D721Med (cell line): ENCODE measurements at places on chromosomes 7 and 10.
A peak's percentile ranks its signal among the peaks of the same experiment; 100 is the strongest.

- no peak for DNase-seq
These were observed 16.6 kb downstream of the LOXL4 start for GRCh38 chr10:98251399-98251798.

- no peak for DNase-seq
These were observed 643.4 kb downstream of the ACTR3B start for GRCh38 chr7:153402721-153403541.

DNA sequence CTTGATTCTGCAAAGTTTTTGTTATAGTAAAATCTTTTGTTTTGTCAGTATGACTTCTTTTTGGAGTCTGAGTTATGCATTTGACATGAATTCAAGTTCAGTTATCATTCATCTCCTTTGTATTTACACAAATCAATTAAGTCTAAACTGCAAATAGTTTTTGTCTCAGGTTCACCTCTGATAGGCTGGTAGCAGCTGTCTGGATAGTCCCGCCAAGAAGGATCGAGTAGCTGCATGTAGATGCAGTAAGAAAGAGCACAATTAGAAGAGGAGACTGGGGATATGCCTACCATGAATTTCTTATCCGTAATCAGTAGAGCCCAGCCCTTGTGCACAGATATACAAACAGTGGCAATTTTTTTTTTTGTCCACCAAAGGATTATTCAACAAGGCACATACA, 392.5 kb upstream of the ETV1 start:
- no peak for DNase-seq

- no peak for DNase-seq
These were observed 874.1 kb downstream of the GRM8 start for GRCh38 chr7:126378642-126379041.

GRCh38 chr7:22469371-22470143, 30.4 kb downstream of the STEAP1B start:
- DNase-seq, result no peak

GRCh38 chr10:122149561-122150505, 121.3 kb upstream of the BTBD16 start:
- DNase-seq, result peak; percentile 66

DNA sequence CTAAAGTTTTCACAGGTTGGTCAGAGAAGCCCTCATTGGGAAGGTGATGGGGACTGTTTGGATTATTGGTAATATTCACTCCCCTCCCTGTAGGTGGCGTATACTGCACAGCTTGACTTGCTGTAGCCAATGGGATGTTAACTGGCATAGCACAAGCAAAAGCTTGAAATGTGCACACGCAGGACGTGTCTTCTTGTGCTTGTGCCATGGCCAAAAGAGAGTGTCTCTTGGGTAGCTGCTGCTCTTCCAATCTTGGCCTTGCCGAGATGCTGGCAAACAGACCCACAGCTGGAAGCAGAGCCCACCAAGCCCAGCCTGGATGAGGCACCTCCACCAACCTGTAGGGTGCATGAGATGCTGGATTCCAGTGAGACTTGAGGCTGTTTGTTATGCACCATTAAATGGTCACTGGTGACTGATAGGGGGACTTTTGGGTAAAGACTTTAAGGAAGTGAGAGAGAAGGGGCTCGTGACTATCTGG, 266.0 kb downstream of the GRID1 start:
- no peak for DNase-seq

DNA sequence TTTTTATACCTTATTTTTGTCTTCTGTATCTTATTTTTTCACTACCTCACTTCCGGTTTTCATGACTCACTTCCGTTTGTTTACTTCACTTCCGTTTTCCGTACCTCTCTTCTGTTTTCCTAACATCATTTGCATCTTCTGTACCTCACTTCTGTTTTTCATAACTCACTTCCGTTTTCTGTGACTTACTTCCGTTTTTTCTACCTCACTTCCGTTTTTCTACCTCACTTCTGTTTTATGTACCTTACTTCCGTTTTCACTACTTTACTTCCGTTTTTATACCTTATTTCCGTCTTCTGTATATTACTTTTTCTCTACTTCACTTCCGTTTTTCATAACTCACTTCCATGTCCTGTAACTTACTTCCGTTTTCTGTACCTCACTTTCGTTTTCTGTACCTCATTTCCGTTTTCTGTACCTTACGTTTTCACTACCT, 492.5 kb upstream of the AKR1E2 start:
- no peak for DNase-seq

GRCh38 chr10:117519879-117520278, 22.7 kb upstream of the EMX2 start:
- no peak for DNase-seq

DNA sequence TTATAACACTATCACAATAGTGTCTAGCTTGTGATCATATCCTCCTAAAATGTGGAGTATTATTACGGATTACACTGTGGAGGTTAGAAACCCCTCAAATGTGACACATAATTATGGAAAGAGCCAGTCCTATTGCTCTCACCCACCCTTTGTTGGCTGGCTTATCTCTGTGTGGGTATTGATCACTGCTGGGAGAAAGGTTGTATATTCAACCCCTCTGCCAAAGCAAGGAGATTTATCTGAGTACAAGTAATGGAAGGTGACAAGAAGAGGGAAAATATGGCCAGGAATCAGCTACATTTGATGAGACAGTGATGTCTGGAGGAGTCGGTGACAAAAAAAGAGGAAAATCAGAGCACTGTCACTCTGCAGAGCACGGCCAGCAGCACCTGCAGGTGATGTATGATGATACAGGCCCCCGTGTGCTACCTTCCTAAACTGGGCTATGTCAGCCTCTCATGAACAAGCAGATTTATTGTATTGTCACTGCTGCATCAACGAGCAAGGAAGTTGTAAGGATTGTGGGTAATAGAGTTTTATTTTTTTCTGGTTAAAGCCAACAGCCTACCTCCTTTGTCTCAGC, 235.3 kb downstream of the PHF14 start:
- DNase-seq, result no peak

DNA sequence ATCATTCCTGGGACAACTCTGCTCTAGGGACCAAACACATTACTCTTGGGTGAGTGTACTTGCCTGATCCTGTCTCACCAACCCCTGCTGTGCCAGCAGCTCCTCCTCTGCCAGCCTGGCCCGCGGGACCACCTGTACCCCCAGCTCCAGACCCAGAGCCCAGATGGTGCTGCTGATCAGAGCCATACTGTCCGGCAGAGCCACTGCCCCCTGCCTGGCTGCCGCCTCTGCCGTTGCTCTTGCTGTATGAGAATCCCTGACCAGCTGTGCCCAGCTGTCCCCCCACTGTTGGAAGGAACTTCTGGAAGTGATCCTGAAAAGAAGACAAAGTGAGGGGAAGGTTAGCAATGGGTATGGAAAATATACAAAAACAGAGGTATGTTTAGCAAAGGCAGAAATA, 6.9 kb downstream of the MYOZ1 start:
- DNase-seq, result no peak

- DNase-seq, result no peak
These were observed 50.6 kb upstream of the STEAP4 start for GRCh38 chr7:88357294-88357693.
